ENCODE measurements at places on chromosomes 16 and 17.

GRCh38 chr17:79243603-79243990 is 169.0 kb downstream of the ENGASE start:
- H3K27me3 ChIP-seq = peaks cover 2% of the 10 kb centered on the region
- no peak overlapping the region for H3K4me3 ChIP-seq
- no peaks in the 10 kb centered on the region for H3K4me1 ChIP-seq
- no peak for DNase-seq
- H3K27ac ChIP-seq = no peak overlapping the region

DNA sequence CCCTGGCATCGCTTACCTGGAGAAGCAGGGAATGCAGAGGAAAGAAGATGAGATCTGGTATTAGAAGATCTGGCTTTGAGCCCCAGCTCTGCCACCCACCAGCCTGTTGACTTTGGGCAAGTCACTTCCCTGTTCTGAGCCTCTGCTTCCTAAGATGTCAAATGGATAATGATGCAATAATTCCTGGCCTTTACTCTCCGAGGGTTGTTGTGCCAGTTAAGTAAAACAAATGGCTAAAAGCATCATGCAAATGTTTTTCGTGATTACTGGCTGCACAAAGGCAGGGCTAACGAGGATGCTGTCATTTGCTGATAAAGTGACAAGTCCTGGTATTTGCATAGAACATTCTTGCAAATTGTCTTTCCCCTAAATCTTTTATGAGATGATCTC is 1.3 kb upstream of the ZNF821 start:
- peaks cover 14% of the 10 kb centered on the region for H3K27me3 ChIP-seq
- peaks cover under 1% of the 10 kb centered on the region for H3K36me3 ChIP-seq
- H3K4me1 ChIP-seq = peaks cover 33% of the 10 kb centered on the region
- peak overlapping the region; percentile 93 for H3K4me3 ChIP-seq

DNA sequence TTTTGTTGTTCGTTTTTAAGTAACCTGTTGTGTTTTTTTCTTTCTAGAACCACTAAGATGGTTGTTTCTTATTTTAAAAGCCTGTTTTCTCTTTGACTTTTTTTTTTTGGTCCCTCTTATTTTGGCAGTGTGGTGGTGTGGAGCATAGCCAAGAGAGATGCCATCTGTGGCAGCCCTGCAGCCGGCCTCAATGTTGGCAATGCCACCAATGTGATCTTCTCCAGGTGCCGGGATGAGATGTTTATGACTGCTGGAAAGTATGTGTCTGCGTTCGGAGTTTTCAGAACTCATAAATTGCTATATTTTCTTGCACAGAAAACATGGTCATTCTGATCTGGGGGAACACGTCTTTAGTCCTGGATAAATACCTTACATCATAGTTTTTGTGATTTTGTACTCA is 17.6 kb downstream of the CFAP52 start:
- no peaks in the 10 kb centered on the region for H3K4me1 ChIP-seq
- DNase-seq = no peak
- H3K36me3 ChIP-seq = no peaks in the 10 kb centered on the region
- no peaks in the 10 kb centered on the region for H3K27me3 ChIP-seq

- no peaks in the 10 kb centered on the region for H3K36me3 ChIP-seq
- H3K27ac ChIP-seq = peak overlapping the region; percentile 51
- H3K4me1 ChIP-seq = peaks cover 20% of the 10 kb centered on the region
- no peak overlapping the region for H3K4me3 ChIP-seq
Measured at GRCh38 chr16:82187829-82188228, 17.8 kb upstream of the MPHOSPH6 start.

GRCh38 chr17:47813512-47814031 is 8.0 kb downstream of the OSBPL7 start:
- no peak for DNase-seq
- no peak overlapping the region for H3K4me3 ChIP-seq
- H3K27me3 ChIP-seq = no peaks in the 10 kb centered on the region
- H3K4me1 ChIP-seq = peaks cover 6% of the 10 kb centered on the region

GRCh38 chr16:59975953-59976352 is 1241.8 kb upstream of the GOT2 start:
- DNase-seq = no peak
- H3K4me1 ChIP-seq = no peaks in the 10 kb centered on the region
- H3K4me3 ChIP-seq = no peak overlapping the region
- no peaks in the 10 kb centered on the region for H3K27me3 ChIP-seq
- H3K27ac ChIP-seq = no peak overlapping the region
- H3K36me3 ChIP-seq = no peaks in the 10 kb centered on the region

- H3K27me3 ChIP-seq = no peaks in the 10 kb centered on the region
- no peaks in the 10 kb centered on the region for H3K36me3 ChIP-seq
- no peak for DNase-seq
- no peak overlapping the region for H3K4me3 ChIP-seq
- H3K27ac ChIP-seq = no peak overlapping the region
Measured at GRCh38 chr16:72410492-72410891, 238.5 kb upstream of the PMFBP1 start.

GRCh38 chr17:3529817-3530741 is 27.5 kb downstream of the TRPV3 start:
- peaks cover 2% of the 10 kb centered on the region for H3K27me3 ChIP-seq
- peaks cover 4% of the 10 kb centered on the region for H3K4me1 ChIP-seq
- H3K4me3 ChIP-seq = no peak overlapping the region
- H3K27ac ChIP-seq = no peak overlapping the region
- no peaks in the 10 kb centered on the region for H3K36me3 ChIP-seq
- DNase-seq = no peak

GRCh38 chr16:85888405-85889331 is 10.3 kb upstream of the IRF8 start:
- peak overlapping the region; percentile 82 for H3K27ac ChIP-seq
- peak; percentile 70 for DNase-seq
- H3K36me3 ChIP-seq = no peaks in the 10 kb centered on the region
- peaks cover 38% of the 10 kb centered on the region for H3K4me1 ChIP-seq
- peak overlapping the region; percentile 52 for H3K4me3 ChIP-seq
- H3K27me3 ChIP-seq = peaks cover 32% of the 10 kb centered on the region

GRCh38 chr16:2702438-2702825 is 17.6 kb downstream of the PRSS27 start:
- no peak for DNase-seq
- no peaks in the 10 kb centered on the region for H3K4me1 ChIP-seq
- no peak overlapping the region for H3K27ac ChIP-seq
- peaks cover 23% of the 10 kb centered on the region for H3K36me3 ChIP-seq

GRCh38 chr17:34654276-34654880 is 75.0 kb downstream of the TMEM132E start:
- no peak overlapping the region for H3K4me3 ChIP-seq
- peaks cover 7% of the 10 kb centered on the region for H3K27me3 ChIP-seq
- no peak overlapping the region for H3K27ac ChIP-seq
- no peaks in the 10 kb centered on the region for H3K36me3 ChIP-seq

GRCh38 chr16:88783391-88784073 is 1.5 kb downstream of the PIEZO1 start:
- peaks cover 38% of the 10 kb centered on the region for H3K4me1 ChIP-seq
- peaks cover 4% of the 10 kb centered on the region for H3K36me3 ChIP-seq
- H3K27me3 ChIP-seq = no peaks in the 10 kb centered on the region
- H3K27ac ChIP-seq = peak overlapping the region; percentile 81

- H3K36me3 ChIP-seq = no peaks in the 10 kb centered on the region
- peaks cover 49% of the 10 kb centered on the region for H3K27me3 ChIP-seq
- H3K27ac ChIP-seq = no peak overlapping the region
Measured at GRCh38 chr17:44310609-44311376, 2.4 kb downstream of the RUNDC3A start.

DNA sequence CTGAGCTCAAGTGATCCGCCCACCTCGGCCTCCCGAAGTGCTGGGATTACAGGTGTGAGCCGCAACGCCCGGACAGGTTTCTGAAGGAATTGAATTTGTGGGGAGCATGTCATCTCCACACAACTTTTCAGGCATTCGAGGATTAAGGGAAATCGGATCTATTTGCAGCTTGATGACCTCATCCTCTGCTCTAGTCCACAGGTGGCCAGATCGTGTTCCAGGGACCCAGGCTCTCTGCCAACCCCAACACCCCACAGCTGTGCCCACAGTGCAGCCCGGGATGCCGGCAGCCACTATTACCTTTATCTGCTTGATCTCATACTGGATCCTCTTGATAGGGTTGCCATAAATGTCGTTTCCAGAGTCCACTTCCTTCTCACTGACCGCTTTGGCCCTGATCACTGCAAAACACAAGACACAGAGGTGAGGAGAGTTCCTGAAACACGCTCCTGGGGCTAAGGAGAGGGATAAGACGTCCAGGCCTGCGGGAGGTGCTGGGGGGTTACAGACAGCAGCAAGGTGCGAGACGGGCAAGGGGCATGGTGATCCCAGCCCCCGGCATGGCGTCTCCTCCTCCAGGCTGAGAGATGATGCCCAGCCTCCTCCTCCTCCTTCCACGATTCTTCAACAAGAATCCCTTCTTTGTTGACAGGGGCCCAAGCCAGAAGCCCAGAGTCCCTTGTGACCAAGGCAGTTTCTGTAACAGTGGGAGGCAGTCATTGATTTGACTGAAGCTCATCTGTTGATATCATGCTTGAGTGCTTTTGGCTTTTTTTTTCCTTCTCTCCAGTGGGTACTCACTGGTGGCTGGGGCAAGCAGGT is 29.3 kb downstream of the CEP295NL start:
- H3K36me3 ChIP-seq = no peaks in the 10 kb centered on the region
- no peak overlapping the region for H3K4me3 ChIP-seq
- peaks cover 7% of the 10 kb centered on the region for H3K27me3 ChIP-seq
- peaks cover 1% of the 10 kb centered on the region for H3K4me1 ChIP-seq
- DNase-seq = no peak
- no peak overlapping the region for H3K27ac ChIP-seq

- no peaks in the 10 kb centered on the region for H3K36me3 ChIP-seq
- no peak for DNase-seq
- H3K4me3 ChIP-seq = no peak overlapping the region
- peaks cover 2% of the 10 kb centered on the region for H3K27me3 ChIP-seq
- no peaks in the 10 kb centered on the region for H3K4me1 ChIP-seq
- no peak overlapping the region for H3K27ac ChIP-seq
Measured at GRCh38 chr16:48110982-48111381, 44.8 kb downstream of the ABCC12 start.

GRCh38 chr16:86828653-86829052 is 250.3 kb downstream of the FOXL1 start:
- DNase-seq = no peak
- H3K4me3 ChIP-seq = no peak overlapping the region
- peaks cover 19% of the 10 kb centered on the region for H3K27me3 ChIP-seq

DNA sequence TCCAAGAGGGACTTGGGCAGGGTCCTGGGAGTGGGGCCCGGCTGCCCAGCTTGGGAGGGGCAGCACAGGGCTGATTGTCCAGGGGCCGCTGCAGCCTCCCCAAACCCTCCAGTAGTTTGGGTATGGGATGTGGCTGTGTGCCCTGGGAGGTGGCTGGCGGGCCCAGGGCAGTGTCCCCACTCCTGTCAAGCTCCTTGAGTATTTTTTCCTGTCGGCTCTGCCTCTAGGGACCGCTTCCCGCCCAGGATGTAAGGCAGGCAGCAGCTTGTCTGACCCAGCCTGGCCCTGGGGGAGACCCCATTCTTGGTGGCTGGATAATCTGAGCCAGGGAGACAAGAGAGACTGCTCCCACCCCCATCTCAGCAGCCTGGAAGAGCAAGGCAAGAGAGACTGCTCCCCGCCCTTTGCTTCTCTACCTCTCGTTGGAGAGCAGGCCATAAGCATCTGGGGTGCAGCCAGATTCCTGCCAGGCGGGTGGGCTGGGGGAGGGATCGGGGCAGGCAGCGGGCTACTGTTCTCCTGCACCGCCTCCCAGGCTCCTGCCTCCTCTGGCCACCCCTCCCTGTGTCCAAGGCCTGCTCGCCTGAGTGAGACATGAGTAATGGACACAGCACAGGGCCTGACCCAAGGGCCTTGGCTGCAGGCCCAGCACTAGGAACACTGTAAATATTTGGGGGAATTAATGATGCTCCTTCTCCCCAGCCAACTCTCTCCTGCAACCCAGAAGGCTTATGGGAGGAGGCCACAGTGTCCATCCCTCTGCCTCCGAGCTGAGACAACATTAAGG is 18.4 kb upstream of the ITGA3 start:
- H3K36me3 ChIP-seq = no peaks in the 10 kb centered on the region
- H3K27me3 ChIP-seq = peaks cover 10% of the 10 kb centered on the region
- H3K4me1 ChIP-seq = no peaks in the 10 kb centered on the region
- no peak overlapping the region for H3K4me3 ChIP-seq
- DNase-seq = no peak

GRCh38 chr16:30456302-30456701 is 10.6 kb upstream of the SEPHS2 start:
- H3K27me3 ChIP-seq = no peaks in the 10 kb centered on the region
- H3K4me3 ChIP-seq = peak overlapping the region; percentile 31
- peak overlapping the region; percentile 95 for H3K27ac ChIP-seq
- DNase-seq = no peak
- peaks cover 69% of the 10 kb centered on the region for H3K4me1 ChIP-seq

DNA sequence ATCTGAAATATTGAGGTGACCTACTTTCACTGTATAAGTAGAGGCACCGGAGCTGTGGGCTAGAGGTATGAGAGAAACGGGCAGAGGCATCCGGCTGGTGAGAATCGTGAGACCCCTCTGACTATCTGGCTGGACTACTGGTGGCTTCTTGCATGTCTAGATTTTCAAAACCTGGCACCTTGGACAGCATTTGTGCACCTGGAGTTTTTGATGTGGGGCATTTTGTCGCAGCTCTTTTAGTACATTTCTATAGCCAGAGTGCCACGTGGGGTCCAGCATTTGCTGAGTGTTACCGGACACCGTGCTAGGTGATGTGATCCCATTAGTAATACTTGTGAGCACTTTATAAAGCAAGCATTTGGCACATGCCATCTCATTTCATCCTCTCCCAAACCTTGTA is 32.6 kb upstream of the SHISA9 start:
- H3K27me3 ChIP-seq = peaks cover 4% of the 10 kb centered on the region
- H3K4me3 ChIP-seq = no peak overlapping the region
- no peaks in the 10 kb centered on the region for H3K4me1 ChIP-seq
- no peak overlapping the region for H3K27ac ChIP-seq
- DNase-seq = no peak
- H3K36me3 ChIP-seq = no peaks in the 10 kb centered on the region

GRCh38 chr17:17677299-17678040 is 3.8 kb upstream of the RAI1 start:
- peaks cover 20% of the 10 kb centered on the region for H3K27me3 ChIP-seq
- H3K4me3 ChIP-seq = no peak overlapping the region
- H3K27ac ChIP-seq = no peak overlapping the region
- H3K4me1 ChIP-seq = peaks cover 26% of the 10 kb centered on the region
- no peaks in the 10 kb centered on the region for H3K36me3 ChIP-seq

DNA sequence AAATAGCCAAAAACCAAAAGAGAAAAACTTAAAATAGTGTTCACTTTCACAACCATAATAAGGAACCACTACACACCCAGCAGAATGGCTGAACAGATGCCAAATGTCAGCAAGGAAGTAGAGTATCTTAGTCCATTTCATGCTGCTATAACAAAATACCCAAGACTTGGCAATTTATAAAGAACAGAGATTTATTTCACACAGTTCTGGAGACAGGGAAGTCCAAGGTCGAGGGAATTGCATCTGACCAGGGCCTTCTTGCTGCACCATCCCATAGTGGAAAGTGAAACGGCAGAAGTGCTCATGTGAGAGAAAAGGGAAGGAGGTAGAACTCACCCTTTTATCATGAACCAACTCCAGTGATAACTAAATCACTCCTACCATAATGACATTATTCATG is 33.8 kb upstream of the CCL22 start:
- no peak overlapping the region for H3K4me3 ChIP-seq
- peaks cover under 1% of the 10 kb centered on the region for H3K4me1 ChIP-seq
- no peaks in the 10 kb centered on the region for H3K36me3 ChIP-seq
- no peak overlapping the region for H3K27ac ChIP-seq
- no peak for DNase-seq
